Activated T-helper 1 cell treated with Interleukin-2 at 50 U/mL for 16 hours (primary cell): ENCODE measurements at places on chromosomes 1 and 21.

DNA sequence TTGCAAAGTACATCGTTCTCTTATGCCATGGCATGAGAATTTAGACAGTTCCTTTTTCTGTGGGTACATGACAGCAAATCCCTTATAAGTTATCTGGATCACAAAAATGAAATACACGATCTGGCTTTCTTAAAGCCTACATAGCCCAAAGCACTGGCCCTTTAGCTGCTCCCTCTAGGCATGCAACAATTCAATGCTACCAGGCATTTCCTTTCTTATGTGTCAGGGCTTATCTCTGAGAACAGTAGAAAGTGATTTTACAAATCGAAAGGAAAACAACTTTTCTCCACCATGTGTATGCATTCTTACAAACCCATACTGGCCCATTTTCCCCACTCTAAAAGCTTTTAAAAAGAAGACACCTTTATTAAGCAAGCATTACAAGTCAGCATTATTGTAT lies 139.7 kb downstream of the GRIK1 start:
- no peak for DNase-seq

DNA sequence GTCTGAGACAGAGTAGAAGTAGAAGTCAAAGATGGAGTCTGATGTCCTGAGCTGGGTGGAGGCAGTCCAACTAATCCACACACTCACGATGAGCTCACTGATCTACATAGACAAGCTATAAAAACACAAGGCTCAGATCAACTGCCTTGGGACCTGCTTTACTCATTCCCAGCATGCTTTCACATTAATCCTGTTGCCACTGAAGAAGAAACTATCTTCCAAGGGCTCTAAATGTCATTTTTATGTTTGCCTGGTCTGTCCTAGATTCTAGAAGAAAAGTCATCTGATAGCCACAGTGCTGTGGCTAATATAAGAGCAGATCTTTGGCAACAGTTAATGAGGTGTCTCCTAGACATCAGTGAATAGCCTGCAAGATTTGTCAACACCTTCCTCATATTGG lies 522.7 kb downstream of the NUF2 start:
- DNase-seq = no peak

- no peak for DNase-seq
Observed at GRCh38 chr1:195715652-195716051, 892.6 kb downstream of the KCNT2 start.

- DNase-seq = no peak
Observed at GRCh38 chr21:37783016-37783415, 133.2 kb downstream of the KCNJ6 start.

DNA sequence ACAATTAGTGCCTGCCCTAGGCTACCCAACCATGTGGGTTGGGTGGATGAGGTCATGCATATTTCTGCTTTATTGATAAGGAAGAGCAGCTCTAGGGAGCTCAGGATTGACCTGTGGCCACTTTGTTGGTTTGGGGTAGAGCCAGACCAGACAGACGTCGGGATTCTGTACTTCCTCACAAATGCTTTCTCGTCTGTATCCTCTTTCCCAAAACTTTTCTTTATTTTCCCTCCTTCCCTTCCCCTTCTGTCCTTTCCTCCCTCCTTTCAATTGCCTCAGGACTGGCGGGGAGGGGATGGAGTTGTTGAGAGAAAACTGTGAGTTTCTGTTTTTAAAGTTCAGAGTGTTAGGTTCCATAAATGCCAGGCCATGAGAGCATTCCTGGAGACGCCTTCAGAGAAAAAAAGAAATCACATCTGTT lies 68.0 kb downstream of the UCK2 start:
- DNase-seq = no peak

- DNase-seq = no peak
Observed at GRCh38 chr1:197937892-197938291, 20.7 kb downstream of the LHX9 start.

DNA sequence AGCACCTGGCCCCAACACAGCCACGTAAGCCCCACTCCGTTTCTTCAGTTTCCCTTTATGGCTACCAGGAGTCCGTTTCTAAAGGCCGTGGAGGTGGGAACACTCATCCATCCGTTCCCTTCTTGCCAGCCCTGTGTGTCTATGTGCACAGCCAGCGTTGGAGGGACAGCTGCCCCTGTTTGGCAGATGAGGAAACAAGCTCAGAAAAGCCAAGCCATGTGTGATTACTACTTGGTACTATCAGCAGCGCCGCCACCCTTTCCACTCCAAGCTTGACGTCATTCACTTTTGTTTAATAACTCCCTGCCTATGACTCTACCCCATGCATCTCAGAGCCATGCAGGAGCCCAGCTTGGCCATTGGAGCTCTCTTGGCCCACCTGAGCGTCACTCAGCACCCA lies 3.5 kb downstream of the LRP8 start:
- DNase-seq = no peak

DNA sequence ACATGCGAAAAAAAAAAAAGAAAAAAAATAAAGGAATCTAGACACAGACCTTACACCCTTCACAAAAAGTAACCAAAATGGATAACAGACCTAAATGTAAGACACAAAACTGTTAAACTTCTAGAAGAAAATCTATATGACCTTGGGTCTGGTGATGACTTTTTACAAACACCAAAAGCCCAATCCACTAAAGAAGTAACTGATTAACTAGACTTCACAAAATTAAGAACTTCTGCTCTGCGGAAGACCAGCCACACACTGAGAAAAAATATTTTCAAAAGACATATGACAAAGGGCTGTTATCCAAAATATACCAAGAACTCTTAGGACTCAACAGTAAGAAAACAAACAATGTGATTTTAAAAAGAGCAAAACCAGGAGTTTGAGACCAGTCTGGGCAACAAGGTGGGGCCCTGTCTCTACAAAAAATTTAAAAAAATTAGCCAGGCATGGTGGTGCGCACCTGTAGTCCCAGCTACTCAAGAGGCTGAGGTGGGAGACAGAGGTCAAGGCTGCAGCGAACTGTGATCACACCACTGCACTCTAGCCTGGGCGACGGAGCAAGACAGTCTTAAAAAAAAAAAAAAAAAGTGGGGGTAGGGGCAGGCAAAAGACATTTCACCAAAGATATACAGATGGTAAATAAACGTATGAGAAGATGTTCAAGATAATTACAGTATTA lies 9.8 kb downstream of the PARP1 start:
- DNase-seq = no peak

GRCh38 chr1:21525340-21525717 lies 16.1 kb downstream of the ALPL start:
- DNase-seq = no peak

- DNase-seq = no peak
Observed at GRCh38 chr1:181033128-181033798, 520 bp upstream of the MR1 start.

- DNase-seq = no peak
Observed at GRCh38 chr1:10232163-10232562, 21.8 kb downstream of the KIF1B start.
